ENCODE measurements at places on chromosomes 4 and X. TPM values are rescaled to one million over a fixed set of nuclear protein-coding genes. Genes with fewer than 3 reads are reported as not detected.

SFRP2 gene
- 0.86 TPM for polyA plus RNA-seq

NRK gene
- polyA plus RNA-seq: not detected

DNA sequence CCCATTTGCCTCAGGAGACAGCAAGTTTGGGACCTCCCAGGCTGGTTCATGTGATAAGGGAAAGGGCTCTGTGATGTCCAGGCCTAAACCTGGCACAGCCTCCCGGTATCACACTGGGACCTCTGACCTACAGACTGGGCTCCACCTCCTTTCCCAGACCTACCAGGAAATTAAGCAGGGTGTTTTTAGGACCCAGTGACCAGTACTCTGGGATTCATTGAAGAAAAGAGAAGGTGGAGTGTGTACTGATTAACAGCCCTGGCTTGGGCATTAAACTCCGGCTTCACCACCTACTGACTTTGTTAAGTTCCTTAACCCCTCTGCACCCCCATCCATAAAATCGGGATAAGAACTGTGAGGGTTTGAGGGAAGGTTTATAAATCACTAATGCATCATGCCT is 28.6 kb downstream of the ASB9 start:
- DNase-seq: no peak

- no peak for DNase-seq
Measured at GRCh38 chr4:55866290-55866907, 13.0 kb downstream of the EXOC1 start.

- DNase-seq: no peak
Measured at GRCh38 chr4:145878501-145879435, 59.9 kb downstream of the ZNF827 start.

DNA sequence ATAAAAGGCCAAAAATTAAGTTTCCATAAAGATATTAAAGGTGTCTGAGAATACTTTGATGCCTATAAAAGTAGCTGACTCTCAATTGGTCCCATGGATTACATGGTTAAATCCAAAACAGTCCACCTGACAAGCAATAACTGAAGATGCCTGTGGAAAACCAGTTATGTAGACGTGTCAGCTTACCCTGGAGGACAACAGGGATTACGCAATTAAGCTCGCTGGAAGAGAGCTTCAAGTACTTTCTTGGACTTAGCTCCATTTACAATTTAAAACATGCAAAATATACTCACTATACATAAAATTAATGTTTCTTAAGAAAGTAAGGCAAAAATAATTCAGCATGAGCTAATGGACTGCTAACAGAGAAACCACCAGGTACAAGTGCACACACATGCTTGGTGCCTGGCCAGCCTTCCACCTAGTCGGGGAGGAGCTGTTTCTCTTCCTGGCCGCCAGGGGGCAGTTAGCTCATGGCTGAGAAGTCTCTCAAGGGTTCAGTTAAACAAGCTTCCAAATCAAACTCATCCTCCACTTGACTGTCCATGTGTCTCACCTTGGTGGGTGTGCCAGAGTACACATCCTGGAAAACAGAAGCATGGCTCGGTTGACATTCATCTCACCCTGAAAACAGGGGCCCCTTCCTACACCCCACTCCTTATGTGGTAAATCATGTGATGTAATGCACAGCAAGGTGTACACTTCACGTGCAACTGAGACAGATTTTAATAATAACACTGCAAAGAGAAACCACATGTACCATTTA is 9.2 kb upstream of the FAM53A start:
- DNase-seq: peak; percentile 94

GRCh38 chr4:122710434-122711308 is 21.8 kb upstream of the BBS12 start:
- DNase-seq: no peak

DNA sequence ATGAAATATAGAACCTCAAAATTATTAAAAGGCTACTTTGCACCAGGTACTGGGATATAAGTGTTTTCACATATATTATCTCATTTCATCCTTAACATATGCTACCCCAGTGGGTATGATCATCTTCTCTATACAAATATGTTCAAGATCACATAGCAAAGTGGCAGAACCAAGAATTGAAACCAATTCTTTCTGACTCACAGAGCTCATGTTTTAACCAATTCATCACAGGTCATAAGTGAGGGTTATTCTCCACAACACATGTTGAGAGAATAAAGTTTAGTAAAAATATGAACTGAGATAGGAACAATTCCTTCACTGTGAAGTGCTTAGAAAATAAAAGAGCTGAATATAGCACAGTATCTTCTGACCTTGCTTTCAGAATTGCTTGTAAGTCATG is 442.9 kb upstream of the RASGEF1B start:
- no peak for DNase-seq

- no peak for DNase-seq
Measured at GRCh38 chr4:150250293-150250997, 172.2 kb downstream of the DCLK2 start.

DNA sequence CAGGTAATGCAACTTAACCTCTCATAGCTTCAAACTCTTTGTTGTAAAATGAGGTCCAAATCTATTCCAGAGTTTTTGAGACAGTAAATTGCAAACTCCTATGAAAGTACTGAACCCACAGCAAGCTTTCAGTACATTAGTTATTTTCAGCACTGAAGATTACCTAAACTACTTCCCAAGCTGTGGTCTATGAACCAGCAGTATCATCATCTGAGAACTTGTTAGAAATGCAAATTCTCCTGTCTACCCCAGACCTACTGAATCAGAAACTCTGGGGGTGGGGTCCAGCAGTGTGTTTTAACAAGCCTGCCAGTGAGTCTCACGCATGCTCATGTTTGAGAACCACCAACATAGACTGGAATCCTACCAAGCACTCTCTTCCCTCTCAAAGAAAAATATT is 5.7 kb upstream of the CASP6 start:
- no peak for DNase-seq

DNA sequence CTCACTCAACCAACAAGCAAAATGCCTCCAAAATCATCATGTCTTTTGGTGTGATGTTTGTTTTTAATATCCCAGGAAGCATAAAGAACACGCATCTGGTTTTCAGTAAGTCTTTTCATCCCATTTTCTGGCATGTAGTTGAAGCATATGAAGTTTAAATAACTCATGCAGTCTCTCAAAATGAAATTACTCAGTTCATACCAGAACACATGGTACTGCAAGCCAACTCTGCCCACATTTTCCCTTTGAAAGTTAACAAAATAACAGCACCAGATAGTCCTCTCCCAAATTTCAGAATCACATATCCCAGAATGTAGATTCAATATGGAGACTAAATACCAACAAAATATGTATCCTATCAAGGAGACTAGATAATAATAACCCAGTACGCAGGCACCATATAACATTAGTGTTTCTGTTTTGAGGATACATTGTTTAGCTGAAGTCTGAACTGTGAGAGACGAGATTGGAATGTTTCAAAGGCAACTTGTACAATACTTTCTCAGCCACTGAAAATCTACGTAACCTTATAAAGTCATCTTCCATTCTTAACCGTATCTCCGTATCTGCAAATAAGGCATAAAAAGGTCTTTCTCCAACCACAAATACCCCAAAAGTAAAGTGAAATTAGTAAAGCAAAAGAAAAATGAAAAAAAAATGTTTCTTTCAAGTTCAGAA is 23.1 kb downstream of the CORIN start:
- no peak for DNase-seq

Measured in spleen (tissue), 13 donors.